NCI-H2029 treated with DMSO at 0.1 percent for 48 hours (cell line): ENCODE measurements at places on chromosomes 16 and 17.

DNA sequence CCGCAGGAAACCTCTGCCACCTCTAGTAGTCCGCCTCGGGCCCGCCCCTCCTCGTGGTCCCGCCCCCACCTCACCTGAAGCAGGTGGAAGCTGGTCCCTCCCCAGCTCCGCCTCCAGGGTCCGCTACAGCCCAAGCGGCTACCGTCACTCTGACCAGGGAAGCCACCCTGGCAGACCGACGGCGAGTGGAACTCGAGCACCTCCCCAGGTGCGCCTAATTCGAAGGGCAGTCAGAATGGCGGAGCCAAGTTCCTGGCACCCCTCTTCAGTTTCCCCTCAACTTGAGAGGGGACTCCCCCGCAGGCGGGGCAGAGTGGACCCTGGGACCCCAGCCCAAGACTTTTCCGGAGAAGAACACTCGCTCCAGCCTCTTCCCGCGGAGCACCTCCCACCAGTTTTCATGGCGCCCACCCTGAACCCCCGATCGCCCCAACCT lies 507 bp downstream of the FHOD1 start:
- no peak for DNase-seq

GRCh38 chr17:6261466-6261865 lies 173.5 kb downstream of the AIPL1 start:
- DNase-seq, result no peak

- no peak for DNase-seq
These were observed 50.1 kb downstream of the HNF1B start for GRCh38 chr17:37694734-37695133.

DNA sequence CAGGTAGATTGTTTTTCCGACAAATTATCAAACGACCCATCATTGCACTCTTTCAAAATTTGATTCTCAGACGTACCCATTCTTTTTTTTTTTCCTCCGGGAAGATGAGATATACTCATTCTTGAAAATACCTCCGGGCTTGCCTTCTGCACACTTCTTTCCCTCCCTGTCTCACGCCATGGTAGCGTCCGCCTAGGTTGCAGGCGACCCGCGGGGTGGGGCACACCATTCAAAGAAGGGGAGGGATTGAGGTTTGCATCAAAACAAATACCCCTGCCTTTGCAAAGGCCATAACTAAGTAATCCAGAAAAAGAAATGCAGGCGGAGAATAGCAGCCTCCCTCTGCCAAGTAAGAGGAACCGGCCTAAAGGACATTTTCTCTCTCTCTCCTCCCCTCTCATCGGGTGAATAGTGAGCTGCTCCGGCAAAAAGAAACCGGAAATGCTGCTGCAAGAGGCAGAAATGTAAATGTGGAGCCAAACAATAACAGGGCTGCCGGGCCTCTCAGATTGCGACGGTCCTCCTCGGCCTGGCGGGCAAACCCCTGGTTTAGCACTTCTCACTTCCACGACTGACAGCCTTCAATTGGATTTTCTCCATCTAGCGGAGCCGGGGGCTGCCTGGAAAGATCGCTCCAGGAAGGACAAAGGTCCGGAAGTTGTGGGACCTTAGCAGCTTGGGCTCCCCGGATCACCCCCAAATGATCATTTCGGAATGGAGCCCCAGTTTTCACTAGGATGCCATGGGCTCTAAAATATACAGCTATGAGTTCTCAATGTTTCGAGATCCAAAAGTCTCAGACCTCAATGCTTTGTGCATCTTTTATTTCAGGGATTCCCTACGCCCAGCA lies 843 bp downstream of the TP53 start:
- DNase-seq, result peak; percentile 42

DNA sequence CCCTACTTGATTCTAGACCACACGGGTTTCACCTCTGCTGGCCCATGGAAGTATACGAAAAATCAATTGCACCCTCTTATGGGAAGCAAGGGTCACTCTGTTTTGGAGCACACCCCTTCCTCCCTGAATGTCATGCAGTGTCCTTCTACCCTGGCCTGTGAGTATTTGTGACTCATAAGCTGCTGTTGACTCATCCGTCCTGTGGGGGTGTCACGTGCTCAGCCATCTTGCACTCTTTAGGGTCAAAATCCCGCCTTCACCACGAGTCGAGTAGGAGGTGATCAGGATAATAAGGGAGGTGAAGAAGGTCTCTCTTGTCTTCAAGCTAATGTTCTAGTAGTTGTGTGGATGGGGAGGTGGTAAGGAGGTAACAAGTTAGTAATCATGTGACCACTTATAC lies 341.0 kb upstream of the EEF2KMT start:
- no peak for DNase-seq

- no peak for DNase-seq
These were observed 487 bp downstream of the CREBBP start for GRCh38 chr16:3879887-3880564.

DNA sequence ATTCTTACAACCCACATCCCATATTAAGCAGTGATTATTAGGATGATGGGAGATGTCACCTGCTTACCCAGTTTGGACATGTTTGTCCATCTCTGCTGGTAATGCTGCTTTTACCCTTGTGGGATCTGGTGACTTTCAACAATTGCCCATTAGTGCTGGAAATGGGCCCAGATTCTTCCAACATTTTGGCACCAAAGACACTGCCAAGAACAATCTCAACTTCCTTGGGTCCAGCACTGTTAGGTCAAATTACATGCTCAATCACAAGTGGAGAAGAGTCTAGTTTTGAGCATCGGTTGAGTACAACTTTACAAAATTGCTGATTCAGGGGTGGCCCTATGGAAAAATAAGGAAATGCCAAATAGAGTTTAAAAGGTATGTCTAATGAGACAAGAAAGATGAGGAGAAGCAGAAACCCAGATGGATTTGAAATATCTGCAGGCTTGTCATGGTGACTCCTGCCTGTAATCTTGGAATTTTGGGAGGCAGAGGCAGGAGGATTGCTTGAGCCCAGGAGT lies 13.0 kb upstream of the ZFP3 start:
- no peak for DNase-seq

- peak; percentile 17 for DNase-seq
These were observed 8.6 kb upstream of the UBE2I start for GRCh38 chr16:1300664-1301476.

GRCh38 chr17:19538095-19539039 lies 4.7 kb downstream of the SLC47A1 start:
- no peak for DNase-seq

GRCh38 chr16:783404-784161 lies 4.6 kb downstream of the RPUSD1 start:
- DNase-seq, result no peak

GRCh38 chr16:2838928-2839327 lies 8.8 kb downstream of the ZG16B start:
- DNase-seq, result no peak

DNA sequence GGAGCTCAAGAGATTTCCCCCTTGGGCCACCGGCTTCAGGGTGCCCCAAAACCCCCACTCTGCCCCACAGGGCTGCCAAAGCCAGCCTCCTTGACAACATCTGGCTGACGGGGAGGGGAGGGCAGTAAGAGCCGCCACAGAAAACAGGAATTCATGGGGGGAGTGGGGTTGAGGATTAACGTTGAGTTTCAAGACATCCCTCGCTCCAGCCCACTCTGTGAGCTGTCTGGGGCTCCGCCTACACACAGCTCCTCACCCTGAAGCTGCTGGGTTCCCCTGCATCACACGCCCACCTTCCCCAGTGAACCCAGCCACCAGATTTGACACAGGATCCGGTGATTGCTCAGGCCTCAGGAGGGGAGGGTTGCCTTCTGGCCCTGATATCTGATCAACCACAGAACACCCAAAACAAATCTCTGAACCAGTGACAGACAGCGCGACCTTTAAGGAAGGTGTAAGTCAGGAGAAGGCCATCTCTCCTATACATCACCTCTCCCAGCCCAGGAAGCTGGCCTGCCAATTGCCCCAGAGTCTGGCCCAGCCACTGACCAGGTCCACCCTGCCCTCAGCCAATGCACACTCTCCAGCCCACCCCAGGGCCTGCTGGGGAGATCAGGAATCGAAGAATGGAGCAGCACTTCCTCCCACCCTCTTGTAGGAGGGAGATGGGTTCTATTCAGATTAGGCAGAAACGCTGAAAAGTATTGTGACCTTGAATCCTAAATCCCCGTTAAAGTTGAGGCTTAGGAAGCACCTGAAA lies 132.1 kb downstream of the CLEC16A start:
- no peak for DNase-seq

GRCh38 chr16:13873835-13874438 lies 46.0 kb upstream of the ERCC4 start:
- peak; percentile 23 for DNase-seq

DNA sequence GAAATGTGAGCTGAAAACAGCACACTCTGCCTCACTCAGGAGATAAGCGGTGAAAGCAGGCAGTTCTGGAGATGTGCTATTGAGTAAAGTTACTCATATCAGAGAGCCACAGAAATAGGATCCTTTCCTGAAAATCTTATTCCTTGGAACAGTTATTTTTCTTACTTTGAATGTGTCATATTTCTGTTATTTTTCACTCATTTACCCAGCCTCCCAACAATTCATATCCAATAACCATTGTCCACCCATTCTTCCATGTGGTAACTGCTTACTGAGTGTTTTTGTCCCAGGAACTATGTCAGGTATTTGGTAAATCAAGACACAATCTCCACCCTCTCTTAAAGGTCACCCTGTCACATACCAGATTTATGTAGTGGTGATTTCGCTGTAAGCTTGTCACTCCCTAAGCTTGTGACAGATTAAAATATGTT lies 144.9 kb downstream of the PARN start:
- no peak for DNase-seq

DNA sequence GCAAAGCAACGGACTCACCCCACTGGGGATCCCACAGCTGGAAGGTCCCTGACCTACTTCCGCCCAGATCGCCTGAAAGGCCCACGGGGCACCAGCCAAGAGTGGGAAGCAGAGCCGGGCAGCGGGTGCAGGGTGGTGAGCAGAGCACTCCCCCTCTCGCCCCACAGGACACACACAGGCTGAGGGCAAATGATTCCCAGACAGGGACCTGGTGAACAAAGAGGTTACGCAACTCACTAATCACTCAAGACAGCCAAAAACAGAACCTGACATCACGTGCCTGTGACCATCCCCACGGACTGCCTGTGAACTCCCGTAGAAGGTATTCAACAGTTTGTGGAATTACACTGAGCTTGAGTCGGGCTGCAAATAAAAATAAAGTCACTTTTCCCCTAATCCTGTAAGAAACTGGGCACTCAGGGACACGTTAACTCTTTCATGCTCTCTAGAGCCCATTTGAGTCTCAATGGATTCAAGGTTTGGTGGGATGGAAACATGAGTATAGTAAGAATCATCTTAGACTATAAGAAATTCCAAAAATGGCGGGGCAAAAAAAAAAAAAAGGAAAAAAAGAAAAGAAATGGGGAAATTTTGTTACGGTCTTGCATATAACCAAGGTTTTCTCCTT lies 396.1 kb downstream of the SOX9 start:
- no peak for DNase-seq

DNA sequence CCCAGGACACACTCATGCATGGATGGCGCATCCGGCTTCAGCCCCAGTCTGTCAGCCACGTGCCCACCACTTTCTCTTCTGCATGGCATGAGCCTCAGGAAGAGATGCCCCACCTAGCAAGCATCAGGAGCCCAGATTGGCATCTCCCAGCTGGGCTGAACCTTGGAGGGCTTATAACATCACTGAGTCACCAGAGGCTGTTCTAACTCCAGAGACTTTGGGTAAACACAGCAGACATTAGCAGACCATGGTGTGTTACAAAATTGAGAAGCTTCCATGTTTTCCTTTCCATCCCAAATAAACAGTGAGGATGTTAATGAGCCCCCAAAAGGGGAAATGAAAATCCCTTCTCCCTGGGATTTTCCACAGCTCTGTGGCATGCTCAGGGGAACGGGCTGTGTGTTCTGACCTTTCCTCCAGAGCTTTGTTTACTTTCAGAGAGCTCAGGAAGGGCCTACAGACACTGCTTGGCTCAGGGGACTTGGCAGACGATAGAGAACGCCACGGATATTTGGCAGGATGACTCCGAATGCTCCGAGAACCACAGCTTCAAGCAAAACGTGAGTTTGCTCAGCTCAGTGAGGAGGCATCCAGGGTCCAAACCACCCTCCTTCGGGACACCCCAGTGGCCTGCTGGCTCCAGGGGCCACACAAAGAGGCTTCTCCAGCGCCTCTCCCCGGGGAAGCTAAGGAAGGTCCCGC lies 16.5 kb downstream of the GLP2R start:
- DNase-seq, result no peak

DNA sequence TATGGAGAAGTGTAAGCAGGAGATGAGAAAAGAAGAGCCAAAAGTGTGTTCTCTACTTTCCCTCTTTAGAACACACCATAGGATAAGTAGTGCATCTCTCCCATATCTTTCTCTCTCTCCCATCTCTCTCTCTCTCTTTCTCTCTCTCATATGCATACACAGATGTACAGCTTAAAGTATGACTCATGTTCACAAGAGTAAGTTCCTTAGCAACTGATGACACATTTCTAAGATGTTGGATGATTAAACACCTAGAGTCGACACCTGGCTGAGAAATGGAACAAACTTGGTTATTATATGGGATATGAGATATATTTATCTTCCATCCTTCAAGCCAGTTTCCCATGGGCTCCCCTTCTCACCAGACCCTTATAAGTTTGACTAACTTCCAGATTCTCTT lies 113.5 kb downstream of the TMEM132E start:
- no peak for DNase-seq

GRCh38 chr17:10226930-10227695 lies 28.7 kb upstream of the GAS7 start:
- DNase-seq, result no peak

GRCh38 chr16:77271532-77272426 lies 72.6 kb downstream of the SYCE1L start:
- DNase-seq, result no peak

DNA sequence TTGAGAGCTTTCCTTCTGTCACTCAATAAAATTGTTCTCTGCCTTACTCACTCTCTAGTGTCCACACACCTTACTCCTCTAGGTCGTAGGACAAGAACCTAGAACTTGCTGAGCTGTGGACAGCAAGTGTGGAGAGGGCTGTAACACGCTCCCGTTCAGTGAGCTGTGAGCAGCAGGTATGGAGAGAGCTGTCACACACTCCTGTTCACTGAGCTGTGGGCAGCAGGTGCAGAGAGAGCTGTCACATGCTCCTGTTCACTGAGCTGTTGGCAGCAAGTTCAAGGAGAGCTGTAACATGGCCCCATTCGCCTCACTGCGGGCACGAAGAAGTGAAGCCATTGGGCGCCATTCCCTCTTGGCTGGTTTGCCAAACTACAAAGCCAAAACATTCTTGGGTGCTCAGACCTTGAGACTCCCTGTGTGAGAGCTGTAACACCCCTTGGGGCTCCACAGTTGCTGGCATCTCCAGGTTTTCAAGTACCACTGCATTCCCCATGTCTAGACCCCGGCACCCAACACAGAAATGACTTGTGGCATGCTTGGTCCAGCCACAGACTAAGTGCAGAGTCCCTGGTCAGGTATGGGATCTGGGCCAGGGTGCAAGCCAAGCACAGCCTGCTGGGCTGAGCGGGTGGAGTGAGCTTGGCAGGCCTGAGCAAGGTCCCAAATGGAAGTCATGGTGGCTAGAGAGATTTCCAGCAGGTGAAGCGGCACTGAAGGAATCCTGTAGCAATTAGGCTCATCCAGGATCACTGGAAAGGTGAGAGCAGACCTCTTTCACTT lies 608.0 kb upstream of the CDH8 start:
- no peak for DNase-seq
